Kasumi-1 (cell line): ENCODE measurements at places on chromosomes 7 and 10.

GRCh38 chr10:113412161-113412560 is 140.7 kb upstream of the HABP2 start:
- no peak for DNase-seq

GRCh38 chr10:34018129-34018528 is 683.7 kb upstream of the NRP1 start:
- peak; percentile 45 for DNase-seq

DNA sequence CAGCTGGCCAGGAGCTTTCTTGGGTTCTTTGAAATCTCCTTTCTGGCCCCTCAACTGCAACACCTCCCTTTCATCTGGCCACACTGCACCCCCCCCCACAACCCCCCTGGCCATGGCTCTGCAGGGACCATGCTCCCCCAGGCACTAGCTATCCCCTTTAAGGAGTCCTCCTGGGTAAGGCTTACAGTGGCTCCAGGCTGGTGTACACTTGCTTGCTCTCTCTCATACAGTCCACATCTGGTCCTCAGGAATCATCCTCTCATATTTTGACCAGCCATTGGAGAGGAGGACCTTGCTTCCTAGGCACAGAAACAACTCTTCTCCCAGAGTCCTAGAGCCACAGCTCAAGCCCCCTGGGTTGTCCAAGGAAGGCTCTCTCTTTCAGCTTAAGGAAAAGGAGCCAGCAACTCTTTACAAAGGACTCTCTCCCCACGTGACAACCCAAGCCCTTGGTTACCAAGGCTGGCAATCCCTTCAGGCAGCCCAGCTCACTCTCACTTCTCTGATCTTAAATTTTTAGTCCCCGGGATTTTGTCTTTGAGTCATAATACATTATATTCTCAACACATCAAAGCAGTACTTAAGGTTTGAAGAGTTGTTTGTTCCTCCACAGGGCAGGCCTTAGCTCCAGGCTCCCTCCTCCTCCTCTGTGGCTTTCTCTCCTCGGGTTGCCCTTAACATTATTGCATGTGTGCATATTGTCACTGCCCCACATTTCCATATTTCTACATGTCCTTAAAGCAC is 9.9 kb downstream of the GARIN1A start:
- DNase-seq, result no peak

- DNase-seq, result no peak
Measured at GRCh38 chr7:135862586-135863340, 114.2 kb upstream of the FAM180A start.

- no peak for DNase-seq
Measured at GRCh38 chr10:117646718-117647117, 104.2 kb downstream of the EMX2 start.

- no peak for DNase-seq
Measured at GRCh38 chr7:129103561-129104324, 40.8 kb upstream of the TSPAN33 start.
